ENCODE measurements at places on chromosomes 16 and 17. TPM values are rescaled to one million over a fixed set of nuclear protein-coding genes. Genes with fewer than 3 reads are reported as not detected.

The TEDC2 gene
- total RNA-seq = under 0.01 TPM

The HEATR3 gene
- 18.9 TPM for total RNA-seq

The PRSS53 gene
- total RNA-seq = 1.5 TPM

The CCL3 gene
- total RNA-seq = not detected

The ZFP3 gene
- 0.47 TPM for total RNA-seq

The CCR7 gene
- total RNA-seq = not detected

The RNF135 gene
- 6.3 TPM for total RNA-seq

The SNTB2 gene
- total RNA-seq = 22.3 TPM

The CDH11 gene
- total RNA-seq = 983 TPM

The ODF4 gene
- not detected for total RNA-seq

The WFDC1 gene
- 0.47 TPM for total RNA-seq

The KRTAP4-3 gene
- total RNA-seq = not detected

The MED13 gene
- 30.5 TPM for total RNA-seq

The SMIM36 gene
- not detected for total RNA-seq

The C16orf96 gene
- total RNA-seq = not detected

The RPS6KB1 gene
- total RNA-seq = 14.2 TPM

The TBC1D3K gene
- total RNA-seq = not detected

The TEKT1 gene
- total RNA-seq = not detected

The CACNG3 gene
- total RNA-seq = not detected

The GJD3 gene
- total RNA-seq = 0.35 TPM

Measured in smooth muscle cell of the coronary artery (primary cell).